ENCODE measurements at places on chromosomes 5 and 9. TPM values are rescaled to one million over a fixed set of nuclear protein-coding genes. Genes with fewer than 3 reads are reported as not detected.
A peak's percentile ranks its signal among the peaks of the same experiment; 100 is the strongest.

Gene PRUNE2
- polyA plus RNA-seq, result 5.4 TPM

Gene JAK2
- 5.7 TPM for polyA plus RNA-seq

Gene SLC25A2
- not detected for polyA plus RNA-seq

Gene SWI5
- polyA plus RNA-seq, result 46.7 TPM

Gene KLHL3
- 0.60 TPM for polyA plus RNA-seq

Gene RAB14
- 52.3 TPM for polyA plus RNA-seq

Gene PLAC8L1
- polyA plus RNA-seq, result not detected

Gene BTF3
- 647 TPM for polyA plus RNA-seq

Gene PPP1R26
- 1.7 TPM for polyA plus RNA-seq

Gene CER1
- not detected for polyA plus RNA-seq

DNA sequence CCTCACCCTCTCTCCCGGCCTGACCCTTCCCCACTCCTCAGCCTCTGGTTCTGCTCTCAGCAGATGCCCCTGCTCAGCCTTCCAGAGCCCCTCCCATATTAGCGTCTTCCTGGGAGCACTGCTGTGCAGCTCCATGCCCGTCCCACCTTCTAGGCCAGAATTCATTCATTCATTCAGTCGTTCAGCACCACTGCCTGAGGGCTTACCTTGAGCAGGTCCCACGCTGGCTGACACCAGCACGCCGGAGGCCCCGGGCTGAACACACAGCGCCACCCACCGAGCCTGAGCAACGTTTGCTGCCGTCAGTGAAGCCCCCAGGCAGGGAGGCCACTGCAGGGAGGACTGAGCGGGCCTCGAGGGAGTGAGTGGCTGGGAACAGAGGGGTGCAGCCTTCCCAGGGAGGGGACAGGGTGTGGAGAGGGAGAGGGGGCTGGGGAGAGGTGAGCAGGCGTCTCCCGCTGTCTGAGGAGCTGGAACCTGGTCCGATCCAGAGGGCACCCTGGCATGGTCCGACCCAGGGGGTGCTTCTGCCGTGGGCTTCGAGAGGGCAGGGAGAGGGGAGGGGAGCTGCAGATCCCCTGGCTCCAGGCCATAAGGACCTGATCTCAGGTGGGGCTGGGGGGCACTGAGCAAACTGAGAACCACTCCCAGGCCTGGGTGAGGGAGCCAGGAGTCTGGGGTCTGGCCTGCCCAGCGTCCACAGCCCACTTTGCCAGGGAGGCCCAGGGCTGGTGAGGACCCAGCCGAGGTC lies 98.8 kb upstream of the RAPGEF1 start:
- DNase-seq, result no peak

DNA sequence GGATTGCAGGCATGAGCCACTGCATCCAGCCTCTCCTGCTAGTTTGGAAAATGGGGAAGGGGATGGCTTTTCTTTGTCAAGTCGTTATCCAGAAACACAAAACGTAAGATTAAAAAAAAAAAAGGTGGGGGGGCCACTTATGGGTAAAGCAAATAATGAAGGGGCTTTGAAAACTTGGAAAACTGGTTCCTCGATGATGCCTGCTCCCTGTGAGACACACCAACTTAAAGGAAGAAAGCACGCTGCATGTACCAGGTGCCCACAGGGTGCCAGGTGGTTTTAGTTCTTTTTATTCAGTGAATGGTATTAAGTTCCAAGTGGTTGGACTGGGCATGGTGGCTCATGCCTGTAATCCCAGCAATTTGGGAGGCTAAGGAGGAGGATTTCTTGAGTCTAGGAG lies 170.1 kb downstream of the GOLPH3 start:
- no peak for DNase-seq

GRCh38 chr9:14037331-14037730 lies 276.6 kb downstream of the NFIB start:
- DNase-seq, result no peak

GRCh38 chr9:121204611-121205010 lies 2.9 kb upstream of the RAB14 start:
- no peak for DNase-seq

DNA sequence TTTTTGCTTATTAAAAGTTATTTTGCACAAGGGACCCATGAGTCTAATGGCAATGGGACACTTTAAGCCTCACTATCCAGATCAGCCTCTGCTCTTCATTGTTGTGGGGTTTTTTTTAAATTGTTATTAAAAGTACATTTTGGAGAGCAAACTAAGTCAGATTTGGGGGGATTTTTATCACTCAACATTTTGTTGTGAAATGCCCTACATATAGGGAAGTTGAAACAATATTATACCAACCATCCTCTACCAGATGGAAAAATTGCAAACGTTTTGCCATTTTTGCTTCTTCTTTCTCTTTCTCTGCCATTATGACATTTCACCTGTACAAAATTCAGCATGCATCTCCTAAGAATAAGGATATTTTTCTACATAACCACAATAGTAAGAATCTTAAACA lies 75.3 kb downstream of the SLC1A3 start:
- DNase-seq, result no peak

GRCh38 chr9:130200038-130200849 lies 28.0 kb downstream of the NCS1 start:
- DNase-seq, result no peak

DNA sequence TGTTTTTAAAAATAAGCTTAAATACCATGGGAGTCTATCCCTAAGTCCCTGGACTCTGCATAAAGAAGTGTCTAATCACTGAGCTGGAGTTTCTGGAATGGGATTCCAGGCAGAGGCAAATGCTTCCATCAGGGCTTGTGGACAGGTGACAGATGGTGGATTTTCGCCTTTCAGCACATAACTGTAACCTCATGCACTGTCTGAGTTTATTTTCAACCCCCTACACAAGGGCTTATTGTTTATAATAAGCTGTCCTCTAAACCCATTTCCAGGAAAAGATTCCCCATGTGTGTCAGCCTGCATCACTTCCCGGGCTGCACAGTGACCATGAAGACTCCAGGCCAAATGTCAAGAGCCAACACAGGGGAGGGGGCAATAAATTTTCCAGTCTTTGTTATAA lies 264.0 kb downstream of the PIK3R1 start:
- no peak for DNase-seq

DNA sequence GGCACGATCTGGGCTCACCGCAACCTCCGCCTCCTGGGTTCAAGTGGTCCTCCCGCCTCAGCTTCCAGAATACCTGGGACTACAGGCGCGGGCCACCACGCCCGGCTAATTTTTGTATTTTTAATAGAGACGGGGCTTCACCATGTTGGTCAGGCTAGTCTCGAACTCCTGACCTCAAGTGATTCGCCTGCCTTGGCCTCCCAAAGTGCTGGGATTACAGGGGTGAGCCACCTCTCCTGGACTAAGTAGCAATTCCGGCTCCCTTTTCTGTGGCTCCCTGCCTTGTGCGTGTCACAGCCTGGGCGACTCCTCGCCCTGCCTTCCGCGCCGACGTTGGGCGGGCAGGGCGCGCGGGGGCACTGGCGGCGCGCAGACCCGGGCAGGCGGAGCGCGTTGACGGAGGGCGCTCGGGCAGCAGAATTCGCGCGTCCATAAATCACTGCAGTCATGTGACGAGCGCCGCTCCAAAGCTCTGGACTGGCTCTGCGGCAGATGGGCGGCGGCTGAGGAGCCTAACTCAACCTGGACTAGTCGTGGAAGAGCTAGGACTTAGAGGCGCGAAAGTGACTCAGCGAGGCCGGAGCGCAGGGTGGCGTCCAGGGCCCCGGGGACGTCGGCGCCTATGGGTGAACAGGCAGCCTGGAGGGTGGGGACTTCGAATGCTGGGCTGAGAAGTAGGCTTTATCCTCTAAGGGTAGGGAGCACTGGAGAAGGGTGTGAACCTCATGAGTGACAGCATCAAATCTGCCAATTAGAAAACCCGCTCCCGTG lies 1.4 kb upstream of the CIZ1 start:
- DNase-seq, result peak; percentile 90

- DNase-seq, result peak; percentile 45
Observed at GRCh38 chr5:143085319-143085917, 315.2 kb downstream of the ARHGAP26 start.

- DNase-seq, result no peak
Observed at GRCh38 chr5:39191216-39191615, 28.1 kb downstream of the FYB1 start.

DNA sequence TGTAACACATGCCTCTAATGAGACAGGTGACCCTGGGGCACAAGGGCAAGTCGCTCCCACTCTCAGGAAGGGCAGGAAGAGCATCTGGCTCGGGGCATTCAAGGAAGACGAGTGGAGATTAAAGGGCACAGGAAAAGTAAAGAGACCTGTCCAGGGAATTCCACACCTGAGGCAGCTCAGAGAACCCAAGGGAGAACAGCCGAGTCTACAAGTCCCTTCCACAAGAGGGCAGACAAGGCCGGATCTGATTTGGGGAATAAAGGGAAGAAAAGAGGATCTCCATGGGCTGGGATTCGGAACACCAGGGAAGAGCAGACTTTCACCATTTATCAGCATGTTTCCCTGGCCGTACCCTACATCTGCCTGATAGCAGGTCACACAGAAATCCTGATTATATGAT lies 28.1 kb downstream of the GPX3 start:
- no peak for DNase-seq

- no peak for DNase-seq
Observed at GRCh38 chr5:140118302-140118936, 4.5 kb downstream of the PURA start.

DNA sequence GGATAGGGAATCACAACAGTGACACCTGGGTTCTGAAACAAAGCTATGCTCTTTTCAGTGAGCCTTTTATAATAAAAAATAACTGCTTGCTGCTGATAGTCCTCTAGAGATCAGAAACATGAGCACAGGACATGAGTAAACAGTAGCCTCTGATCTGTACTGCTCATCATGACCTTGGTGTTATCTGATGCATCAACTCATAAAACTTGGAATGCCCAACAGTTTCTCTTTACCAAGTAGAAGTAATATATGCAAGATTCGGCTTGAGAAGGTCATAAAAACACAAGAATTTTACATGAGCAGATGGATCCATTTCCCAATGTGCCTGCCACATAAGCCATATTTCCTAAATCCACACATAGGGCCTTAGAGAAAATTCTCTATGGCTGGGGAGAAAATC lies 318.3 kb upstream of the GRAMD2B start:
- DNase-seq, result no peak

DNA sequence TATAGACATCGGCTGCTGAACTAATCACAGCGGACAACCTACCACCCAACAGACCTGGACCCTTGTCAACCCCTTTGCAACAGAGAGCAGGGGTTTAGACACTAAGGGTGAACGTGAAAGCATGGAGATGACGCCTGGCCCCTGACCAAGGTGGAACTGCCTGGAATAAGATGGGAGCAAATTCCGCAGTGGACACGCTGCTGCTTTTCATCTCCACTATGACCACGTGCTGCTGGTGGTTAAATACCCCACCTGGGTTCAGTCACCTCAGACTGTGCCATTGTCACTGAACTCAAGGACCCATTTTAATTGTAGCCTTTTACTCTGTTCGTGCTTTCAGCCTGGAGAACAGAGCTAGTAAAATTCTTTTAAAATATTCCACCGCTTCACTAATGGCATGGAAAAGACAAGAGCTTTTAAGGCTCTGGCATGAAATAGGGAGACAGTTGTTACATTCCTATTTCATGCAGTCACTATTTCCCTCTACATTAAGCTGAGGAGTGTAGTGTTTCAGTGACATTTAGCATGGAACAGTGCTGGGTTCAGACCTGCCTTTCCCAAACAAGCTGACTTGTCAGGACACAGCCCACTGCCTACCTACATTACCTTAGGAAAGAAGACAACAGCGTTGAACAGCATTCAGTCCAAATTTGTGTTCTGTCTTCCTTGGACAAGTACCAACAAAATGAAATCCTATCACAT lies 96.8 kb downstream of the ANKRD18B start:
- peak; percentile 68 for DNase-seq

DNA sequence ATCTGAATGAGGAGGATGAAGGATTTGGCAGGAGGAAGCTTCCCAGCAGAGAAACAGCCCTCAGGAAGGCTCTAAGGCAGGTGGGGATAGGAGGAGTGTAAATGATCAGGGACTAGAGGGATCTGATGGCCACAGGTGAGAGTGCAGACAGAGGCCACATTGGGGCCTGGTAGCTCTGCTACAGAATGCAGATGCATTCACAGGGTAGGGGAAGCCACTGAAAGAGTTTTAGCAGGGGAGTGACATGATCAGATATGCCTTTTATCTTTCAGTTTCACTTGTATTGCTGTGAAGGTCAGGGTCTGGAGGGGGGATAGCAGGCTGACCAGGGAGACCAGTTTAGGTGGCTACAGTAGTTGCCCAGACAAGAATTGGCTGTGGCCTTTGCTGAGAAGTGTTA lies 3.0 kb downstream of the TXNDC15 start:
- no peak for DNase-seq

DNA sequence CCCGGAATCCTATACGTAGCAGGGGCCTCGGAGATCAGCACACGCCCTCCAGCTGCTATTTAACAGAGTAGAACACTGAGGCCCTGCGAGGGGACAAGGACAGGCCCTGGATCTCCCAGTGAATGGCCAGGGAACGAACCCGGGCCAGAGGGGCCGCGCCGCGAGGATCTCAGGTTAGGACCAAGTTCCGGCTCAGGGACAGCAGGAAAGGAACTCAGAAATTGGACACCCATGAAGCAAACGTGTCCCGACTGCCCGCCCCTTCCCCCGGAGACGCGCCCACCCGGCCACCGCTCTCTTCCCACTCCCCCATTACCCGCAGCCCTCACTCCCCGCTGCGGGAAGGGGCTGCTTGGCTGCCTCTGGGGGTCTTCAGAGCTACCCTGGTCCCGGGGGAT lies 1.0 kb upstream of the FOXE1 start:
- no peak for DNase-seq

DNA sequence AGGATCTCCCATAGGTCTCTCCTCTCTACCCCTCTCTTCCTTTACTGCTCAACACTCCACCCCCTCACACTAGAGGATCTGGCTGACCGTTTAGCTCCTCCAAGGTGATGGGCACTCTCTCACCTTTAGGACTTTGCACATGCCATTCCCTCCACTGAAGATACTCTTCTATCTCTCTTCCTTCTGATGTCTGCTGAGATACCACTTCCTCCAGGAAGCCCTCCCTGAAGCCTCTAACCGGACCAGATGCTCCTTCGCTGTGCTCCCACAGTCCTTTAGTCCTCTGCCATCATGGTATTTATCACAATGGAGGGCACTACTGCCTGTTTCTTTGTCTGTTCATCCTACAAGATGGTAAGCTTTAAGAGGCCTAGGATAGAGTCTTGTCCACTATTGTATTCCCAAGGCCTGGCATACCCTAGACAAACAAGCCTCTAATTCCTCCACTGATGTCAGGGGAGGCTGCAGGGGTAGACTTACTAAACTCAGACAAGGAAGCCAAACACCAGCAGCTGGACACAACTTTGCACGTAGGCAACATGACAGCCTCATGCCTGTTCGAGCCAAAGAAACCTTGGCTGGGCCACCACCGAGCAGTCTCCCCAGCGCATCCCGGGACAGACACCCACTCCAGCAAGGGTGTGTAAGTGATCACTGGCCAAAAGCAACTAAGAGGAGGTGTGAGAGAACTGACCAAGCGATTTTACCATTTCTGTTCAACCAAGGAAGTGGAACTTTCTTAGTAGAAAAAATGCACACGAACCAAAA lies 20.2 kb downstream of the ORM2 start:
- no peak for DNase-seq

- DNase-seq, result no peak
Observed at GRCh38 chr5:172525996-172526360, 71.7 kb upstream of the SH3PXD2B start.

Data from fibroblast of lung (primary cell).